Effector CD4-positive, alpha-beta T cell (primary cell): ENCODE measurements at places on chromosomes 12 and 14.

DNA sequence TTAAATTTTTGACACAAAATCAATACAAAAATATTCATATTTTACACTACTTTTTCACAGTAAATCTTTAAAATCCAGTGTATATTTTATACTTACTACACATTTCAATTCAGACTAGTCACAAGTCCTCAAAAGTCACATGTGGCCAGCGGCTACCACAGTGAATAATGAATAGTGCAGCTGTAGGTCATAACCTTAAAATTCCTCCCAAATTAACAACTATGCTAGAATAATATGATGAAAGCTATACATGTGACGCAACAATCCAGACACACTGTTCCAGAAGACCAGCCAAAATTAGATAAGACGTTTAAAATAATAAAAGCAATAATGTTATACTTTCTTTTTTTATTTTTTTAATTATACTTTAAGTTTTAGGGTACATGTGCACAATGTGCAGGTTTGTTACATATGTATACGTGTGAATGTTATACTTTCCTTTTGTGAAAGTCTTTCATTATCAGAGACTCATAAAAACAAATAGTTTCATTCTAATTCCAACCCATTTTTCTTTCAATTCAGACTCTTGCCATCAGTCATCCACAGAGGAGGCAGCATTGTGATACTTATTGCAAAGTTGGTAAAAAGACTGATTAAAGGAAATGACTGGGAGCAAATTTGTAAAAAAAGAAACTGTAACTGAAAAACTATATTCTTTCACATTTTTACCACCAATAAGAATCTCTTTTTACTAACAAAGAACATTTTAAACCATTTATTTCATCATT is 67.0 kb downstream of the C2CD5 start:
- no peak for DNase-seq

GRCh38 chr12:111867531-111867930 is 25.5 kb downstream of the MAPKAPK5 start:
- no peak for DNase-seq

GRCh38 chr12:3313675-3314663 is 177.0 kb upstream of the PRMT8 start:
- no peak for DNase-seq

GRCh38 chr12:49487605-49488004 is 51.2 kb upstream of the KCNH3 start:
- no peak for DNase-seq

DNA sequence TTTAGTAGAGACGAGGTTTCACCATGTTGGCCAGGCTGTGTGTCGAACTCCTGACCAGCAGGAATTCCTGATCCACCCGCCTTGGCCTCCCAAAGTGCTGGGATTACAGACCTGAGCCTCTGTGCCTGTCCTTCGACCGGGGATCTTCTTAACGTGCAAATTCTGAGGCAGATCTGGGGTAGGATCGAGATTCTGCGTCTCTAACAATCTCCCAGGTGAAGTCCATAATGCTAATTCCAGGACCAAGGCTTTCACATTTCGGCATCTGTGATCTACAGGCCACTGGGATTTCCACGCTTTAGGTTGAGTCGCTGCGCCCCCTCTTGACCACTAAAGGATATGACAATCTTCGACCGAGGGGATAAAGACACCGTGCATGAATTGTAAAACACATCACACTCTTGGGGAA is 24.8 kb downstream of the FOS start:
- DNase-seq, result peak; percentile 50

DNA sequence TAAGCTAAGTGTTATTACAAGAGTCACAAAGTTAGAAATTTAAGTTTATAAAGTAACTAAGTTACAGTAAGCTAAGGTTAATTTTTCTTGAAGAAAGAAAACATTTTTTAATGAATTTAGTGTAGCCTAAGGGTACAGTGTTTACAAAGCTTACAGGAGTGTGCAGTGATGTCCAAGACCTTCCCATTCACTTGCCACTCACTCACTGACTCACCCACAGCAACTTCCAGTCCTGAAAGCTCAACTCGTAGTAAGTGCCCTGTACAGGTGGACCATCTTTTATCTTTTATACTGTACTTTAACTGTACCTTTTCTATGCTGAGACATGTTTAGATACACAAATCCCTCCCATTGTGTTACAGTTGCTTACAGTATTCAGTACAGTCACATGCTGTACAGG is 60.9 kb upstream of the TMEM263 start:
- DNase-seq, result no peak

DNA sequence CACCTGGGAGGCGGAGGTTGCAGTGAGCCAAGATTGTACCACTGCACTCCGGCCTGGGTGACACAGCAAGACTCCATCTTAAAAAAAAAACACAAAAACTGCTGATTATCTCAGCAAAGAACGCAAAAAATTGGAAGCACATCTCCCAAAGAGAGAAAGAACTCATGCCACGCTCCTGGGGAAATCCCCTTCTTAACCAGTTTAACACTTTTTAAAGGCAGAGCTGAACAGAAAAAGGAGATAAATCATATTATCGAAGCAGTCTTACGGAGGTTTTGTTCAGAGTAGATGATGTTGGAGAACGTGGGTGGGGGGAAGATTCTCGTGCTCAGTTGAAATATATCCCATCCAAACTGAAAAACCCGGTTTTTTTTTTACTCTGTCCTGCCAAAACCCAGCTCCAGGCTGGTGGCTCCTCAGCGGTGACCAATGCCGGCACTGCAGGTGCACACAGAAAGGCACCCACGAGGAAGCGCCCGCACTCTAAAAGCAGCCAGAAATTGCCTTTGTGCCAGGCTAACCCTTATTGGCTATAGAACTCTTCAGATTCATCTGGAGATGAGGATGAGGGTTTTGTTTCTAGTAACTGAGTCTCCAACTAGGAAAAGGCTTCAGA is 100.2 kb upstream of the PARP11 start:
- no peak for DNase-seq

DNA sequence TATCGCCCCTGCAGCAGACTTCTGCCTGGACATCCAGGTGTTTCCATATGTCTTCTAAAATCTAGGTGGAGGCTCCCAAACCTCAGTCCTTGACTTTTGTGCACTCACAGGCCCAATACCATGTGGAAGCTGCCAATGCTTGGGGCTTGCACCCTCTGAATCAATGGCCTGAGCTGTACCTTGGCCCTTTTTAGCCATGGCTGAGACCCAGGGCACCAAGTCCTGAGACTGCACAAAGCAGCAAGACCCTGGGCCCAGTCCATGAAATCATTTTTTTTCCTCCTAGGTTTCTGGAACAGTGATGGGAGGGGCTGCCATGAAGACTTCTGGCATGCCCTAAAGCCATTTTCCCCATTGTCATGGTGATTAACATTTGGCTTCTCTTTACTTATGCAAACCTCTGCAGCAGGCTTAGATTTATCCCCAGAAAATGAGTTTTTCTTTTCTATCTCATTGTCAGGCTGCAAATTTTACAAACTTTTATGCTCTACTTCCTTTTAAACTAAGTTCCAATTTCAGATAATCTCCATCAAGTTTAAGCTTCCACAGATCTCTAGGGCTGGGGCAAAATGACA is 1445.8 kb upstream of the FLRT2 start:
- no peak for DNase-seq

DNA sequence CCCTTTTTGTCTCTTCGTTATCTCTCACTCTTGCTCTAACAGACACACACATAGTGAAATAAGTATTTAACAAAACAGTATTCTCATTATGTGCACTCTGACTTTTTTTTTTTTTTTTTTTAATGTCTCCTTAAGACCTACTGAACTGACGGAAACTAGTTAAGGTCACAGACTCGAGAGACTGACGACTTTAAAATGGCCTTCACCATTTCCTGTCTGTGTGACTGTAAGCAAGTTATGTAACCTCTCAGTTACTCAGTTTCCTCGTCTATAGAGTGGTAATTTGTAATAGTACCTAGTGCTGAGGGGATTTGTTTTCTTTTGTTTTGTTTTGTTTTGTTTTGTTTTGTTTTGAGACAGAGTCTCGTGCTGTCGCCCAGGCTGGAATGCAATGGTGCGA is 284.8 kb downstream of the FBXL14 start:
- DNase-seq, result no peak

GRCh38 chr14:38203929-38204718 is 3.6 kb upstream of the SSTR1 start:
- no peak for DNase-seq

DNA sequence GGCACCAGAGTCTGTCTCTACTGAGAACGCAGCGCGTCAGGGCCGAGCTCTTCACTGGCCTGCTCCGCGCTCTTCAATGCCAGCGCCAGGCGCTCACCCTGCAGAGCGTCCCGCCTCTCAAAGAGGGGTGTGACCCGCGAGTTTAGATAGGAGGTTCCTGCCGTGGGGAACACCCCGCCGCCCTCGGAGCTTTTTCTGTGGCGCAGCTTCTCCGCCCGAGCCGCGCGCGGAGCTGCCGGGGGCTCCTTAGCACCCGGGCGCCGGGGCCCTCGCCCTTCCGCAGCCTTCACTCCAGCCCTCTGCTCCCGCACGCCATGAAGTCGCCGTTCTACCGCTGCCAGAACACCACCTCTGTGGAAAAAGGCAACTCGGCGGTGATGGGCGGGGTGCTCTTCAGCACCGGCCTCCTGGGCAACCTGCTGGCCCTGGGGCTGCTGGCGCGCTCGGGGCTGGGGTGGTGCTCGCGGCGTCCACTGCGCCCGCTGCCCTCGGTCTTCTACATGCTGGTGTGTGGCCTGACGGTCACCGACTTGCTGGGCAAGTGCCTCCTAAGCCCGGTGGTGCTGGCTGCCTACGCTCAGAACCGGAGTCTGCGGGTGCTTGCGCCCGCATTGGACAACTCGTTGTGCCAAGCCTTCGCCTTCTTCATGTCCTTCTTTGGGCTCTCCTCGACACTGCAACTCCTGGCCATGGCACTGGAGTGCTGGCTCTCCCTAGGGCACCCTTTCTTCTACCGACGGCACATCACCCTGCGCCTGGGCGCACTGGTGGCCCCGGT is at the start of gene PTGDR:
Gene PTGDR, plus strand, starts transcription at position 198 of the 778 bp plus-strand sequence. Its CDS starts 117 bp downstream, at position 315.
- peak; percentile 12 for DNase-seq

DNA sequence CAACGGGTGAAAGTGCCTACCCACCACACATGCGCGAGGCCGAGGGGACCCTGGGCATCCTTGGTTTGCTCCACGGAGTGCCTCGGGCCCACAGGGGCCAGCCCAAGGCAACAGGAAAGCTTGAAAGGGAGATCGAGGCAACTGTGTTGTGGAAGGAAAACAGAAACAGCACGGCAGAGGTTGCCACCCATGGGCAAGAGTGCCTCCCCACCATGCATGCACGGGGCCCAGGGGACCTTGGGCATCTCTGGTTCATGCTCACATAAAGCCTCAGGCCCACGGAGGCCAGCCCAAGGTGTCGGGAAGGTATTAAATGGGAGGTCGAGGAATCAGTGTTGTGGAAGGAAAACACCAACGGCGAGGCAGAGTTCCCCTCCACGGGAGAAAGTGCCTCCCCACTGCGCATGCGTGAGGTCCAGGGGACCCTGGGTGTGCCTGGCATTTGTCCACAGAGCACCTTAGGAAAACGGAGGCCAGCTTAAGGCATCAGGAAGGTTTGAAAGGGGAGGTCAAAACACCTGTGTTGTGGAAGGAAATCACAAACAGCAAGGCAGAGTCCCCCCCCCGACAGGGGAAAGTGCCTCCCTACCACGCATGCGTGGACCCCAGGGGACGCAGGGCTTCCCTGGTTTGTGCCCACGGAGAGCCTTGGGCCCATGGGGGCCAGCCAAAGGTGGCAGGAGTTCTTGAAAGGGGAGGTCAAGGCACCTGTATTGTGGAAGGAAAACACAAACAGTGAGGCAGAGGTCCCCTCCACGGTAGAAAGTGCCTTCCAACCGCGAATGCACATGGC is 367.3 kb downstream of the ALG10 start:
- DNase-seq, result no peak

GRCh38 chr12:77687321-77687720 is 143.4 kb upstream of the NAV3 start:
- no peak for DNase-seq

- no peak for DNase-seq
Measured at GRCh38 chr12:47591795-47592194, 114.0 kb downstream of the RPAP3 start.

DNA sequence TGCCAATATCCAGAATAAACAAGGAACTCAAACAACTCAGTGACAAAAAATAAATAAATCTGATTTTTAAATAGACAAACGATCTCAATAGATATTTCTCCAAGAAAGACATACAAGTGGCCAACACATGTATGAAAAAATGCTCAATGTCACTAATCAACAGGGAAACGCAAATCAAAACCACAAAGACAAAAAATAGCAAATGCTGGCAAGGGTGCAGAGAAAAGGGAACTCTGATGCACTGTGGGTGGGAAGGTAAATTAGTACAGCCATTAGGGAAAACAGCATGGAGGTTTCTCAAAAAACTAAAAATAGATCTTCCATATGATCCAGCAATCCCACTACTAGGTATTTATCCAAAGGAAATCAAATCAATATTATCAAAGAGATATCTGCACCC is 3.5 kb upstream of the EIF5 start:
- DNase-seq, result no peak

DNA sequence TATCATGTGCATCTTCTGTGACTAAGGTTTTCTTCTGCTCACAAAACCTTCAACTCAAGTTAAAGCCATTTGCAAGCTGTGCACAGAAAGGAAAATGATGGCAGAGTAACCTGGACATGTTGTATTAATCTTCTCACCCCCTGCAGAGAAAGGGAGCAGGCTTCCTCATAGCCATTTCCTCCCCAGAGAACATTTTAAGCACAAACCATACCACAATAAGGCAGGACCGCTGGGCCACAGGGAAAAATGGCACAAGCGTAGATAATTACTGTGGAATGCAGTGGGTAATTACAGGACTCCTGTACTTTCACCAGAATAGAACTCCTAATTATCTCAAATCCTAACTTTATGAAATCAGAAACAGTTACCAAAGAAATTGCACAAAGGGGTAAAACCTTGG is 215.7 kb downstream of the KIF21A start:
- DNase-seq, result no peak

GRCh38 chr12:6334940-6335450 is 6.9 kb downstream of the TNFRSF1A start:
- DNase-seq, result no peak

- no peak for DNase-seq
Measured at GRCh38 chr14:51082349-51082748, 12.6 kb downstream of the TRIM9 start.

- no peak for DNase-seq
Measured at GRCh38 chr14:68278576-68279436, 459.2 kb downstream of the RAD51B start.

GRCh38 chr12:12872139-12872933 is 19.0 kb upstream of the GPRC5A start:
- DNase-seq, result no peak

DNA sequence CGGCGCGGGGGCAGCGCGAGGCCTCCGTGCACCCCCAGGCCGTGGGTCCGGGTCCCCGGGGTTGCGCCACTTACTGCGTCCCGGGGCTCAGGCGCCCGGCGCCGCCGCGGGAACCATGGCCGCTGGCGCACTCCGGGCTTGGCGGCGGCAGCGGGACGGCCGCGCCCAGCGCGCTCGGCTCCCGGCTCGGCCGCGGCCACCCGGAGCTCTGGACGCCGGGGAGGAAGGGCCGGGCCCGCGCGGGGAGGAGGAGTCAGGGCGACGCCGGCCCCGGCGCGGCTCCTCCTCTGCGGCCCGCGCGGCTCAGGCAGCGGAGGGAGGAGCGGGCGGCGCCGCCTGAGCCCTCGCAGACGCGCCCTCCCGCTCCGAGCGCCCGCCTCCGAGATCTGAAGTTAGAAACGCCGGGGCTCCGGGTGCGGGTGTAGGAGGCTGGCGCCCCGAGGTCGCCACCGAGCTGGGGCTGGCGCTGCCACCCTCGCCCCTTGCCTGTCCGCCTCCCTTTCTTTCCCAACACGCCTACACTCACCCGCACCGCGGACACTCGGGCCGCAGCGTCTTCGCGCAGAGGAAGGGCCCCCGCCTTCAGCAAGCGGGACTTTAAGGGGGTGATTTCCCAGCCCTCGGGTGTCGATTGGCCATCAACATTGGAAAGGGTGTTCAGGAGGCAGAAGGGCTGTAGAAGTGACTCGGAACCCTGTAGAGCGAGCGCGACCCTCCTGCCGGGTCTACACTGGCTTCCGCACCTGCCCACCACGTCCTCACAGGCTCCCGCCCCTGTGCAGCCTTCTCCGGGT is at the start of gene NIN:
Gene NIN, minus strand, starts transcription at position 231 of the 794 bp plus-strand sequence. CDS start 9,106 bp downstream, outside the sequence.
- peak; percentile 66 for DNase-seq
